Stimulated activated CD8-positive, alpha-beta memory T cell treated with anti-CD3 and anti-CD28 coated beads, Interleukin-7, amount 100 ng/mL, for 4 hours (primary cell): ENCODE measurements at places on chromosomes 4 and X.

DNA sequence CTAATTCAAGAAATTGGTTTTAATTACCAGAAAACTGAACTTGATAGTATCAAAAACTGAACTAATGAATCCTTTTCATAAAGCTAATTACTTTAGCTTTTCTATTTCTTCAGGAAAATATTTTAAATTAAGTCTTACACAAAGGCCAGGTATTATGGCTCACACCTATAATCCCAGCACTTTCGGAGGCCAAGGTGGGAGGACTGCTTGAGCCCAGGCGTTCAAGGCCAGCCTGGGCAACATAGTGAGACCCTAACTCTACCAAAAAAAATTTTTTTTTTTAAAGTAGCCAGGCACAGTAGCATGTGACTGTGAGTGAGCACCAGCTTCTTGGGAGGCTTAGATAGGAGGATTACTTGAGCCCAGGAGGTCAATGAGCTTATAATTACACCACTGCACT lies 19.1 kb downstream of the CNOT6L start:
- no peak for DNase-seq

- DNase-seq = no peak
Measured at GRCh38 chr4:85610450-85610849, 135.5 kb downstream of the ARHGAP24 start.

DNA sequence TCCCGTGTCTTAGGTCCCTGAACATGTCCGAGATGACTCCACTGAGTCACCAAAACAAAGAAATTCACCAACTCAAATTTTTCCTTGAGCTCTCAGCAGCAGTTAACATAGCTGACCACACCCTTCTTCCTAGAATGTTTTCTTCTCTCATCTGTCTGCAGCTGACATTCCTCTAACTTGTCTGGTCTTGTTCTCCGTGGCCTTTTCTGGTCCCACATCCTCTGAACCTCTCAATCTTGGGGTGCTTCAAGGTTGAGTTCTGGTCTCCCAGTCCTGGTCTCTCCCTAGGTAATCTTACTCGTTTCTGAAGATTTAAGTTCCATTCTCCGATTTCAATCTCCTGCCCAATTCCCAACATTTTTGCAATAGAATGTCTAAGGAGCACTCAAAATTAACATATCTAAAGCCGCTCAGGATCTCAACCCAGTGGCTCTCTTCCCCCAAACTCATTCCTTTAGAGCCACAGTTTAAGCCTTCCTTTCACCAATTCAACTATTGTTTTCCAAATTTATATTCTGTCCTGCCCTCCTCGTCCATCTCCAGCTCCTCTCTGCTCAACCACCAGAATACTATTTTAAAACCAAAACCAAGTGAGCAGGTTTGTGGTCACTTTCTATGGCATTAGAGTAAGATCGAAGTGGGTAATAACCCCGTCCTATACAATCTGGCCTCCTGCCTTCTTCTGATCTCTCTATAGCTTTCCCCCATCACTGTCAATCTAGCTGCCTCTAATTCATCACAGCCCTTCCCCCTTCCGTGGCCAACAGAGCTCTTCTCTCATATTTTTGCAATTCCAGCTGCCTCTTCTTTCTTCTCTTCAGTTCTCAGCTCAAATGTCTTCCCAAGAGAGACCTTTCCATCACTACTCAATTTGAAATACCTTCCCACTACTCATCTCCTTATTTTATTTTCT lies 1.2 kb downstream of the TRIML2 start:
- DNase-seq = no peak

GRCh38 chrX:36867143-36867542 lies 141.0 kb upstream of the FAM47C start:
- no peak for DNase-seq

GRCh38 chrX:69256291-69256565 lies 91.0 kb upstream of the PJA1 start:
- no peak for DNase-seq

DNA sequence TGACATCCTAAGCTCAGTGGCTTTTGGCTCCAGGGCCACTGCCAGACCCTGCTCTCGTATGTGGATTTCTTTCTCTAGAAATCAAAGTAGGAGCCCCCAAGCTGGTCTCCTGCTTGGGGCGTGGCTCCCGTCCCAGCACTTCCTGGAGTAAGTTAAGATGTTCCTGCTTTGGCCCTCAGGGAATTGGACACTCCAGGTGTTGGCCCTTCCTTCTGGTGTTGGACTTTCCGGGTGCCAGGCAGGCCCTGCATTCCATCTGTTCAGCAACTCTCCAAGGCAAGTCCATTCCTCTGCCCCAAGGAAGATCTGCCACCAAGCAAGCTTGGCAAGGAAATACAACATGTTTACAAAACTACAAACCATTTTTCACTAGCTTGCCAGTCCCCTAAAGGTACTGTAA lies 22.1 kb upstream of the GPC4 start:
- DNase-seq = no peak
